ENCODE measurements at places on chromosomes 7 and 10. TPM values are rescaled to one million over a fixed set of nuclear protein-coding genes. Genes with fewer than 3 reads are reported as not detected.

The SORBS1 gene
- 7.0 TPM for total RNA-seq

The BMPER gene
- total RNA-seq: 0.63 TPM

GRCh38 chr7:154096-154799 lies 38.1 kb upstream of the FAM20C start:
- no peak overlapping the region for H3K27ac ChIP-seq
- DNase-seq: no peak
- H3K4me3 ChIP-seq: no peak overlapping the region
- no peaks in the 10 kb centered on the region for H3K36me3 ChIP-seq

GRCh38 chr7:100061518-100062193 lies 12.1 kb downstream of the ZSCAN21 start:
- peaks cover 33% of the 10 kb centered on the region for H3K36me3 ChIP-seq
- H3K27ac ChIP-seq: no peak overlapping the region
- no peaks in the 10 kb centered on the region for H3K4me1 ChIP-seq
- no peaks in the 10 kb centered on the region for H3K27me3 ChIP-seq
- no peak for DNase-seq
- H3K4me3 ChIP-seq: no peak overlapping the region

The CYP3A4 gene
- total RNA-seq: not detected

DNA sequence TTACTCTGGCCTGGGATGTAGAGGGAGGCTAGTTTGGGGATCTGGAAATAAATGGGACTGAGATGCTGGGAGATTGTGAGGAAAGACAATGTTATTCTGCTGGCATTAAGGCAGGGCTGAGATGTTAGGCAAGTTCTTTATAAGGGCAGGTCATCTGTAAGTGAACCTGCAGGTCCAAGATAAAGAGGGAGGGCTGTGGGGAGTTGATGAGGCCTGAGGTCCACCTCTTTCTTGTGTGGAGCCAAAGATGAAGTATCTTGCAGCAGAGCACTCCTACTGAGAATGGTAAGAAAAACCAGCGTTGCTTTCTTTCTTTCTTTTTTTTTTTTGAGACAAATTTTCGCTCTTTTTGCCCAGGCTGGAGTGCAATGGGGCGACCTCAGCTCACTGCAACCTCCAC lies 19.1 kb downstream of the CYCS start:
- no peak for DNase-seq
- no peaks in the 10 kb centered on the region for H3K27me3 ChIP-seq
- H3K4me3 ChIP-seq: no peak overlapping the region
- H3K27ac ChIP-seq: no peak overlapping the region
- H3K4me1 ChIP-seq: no peaks in the 10 kb centered on the region

DNA sequence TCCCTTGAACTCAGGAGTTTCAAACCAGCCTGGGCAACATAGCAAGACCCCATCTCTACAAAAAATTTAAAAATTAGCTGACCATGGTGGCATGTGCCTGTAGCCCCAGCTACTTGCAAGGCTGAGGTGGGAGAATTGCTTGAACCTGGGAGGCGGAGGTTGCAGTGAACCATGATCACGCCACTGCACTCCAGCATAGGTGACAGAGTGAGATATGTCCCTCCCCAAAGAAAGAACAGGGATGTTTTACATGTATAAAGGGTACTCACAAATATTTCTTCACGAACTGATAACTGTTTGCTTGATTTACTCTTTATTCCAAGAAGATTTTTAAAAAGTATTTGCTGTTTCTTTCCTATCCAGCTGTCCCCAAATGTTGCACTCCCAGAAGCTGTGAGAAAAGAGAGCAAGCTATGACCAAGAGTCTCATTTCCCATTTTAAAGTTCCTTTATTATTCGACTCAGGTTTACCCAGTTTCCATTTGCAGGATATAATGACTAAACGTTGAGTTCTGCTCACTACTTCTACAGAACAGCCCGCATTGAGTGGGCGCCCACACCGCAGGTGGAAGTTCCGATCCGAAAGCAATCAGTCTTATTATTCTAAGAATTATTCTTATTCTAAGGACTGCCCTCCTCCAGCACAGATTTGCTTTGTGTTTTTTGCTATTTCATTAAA lies 90.7 kb downstream of the APBB1IP start:
- peaks cover 5% of the 10 kb centered on the region for H3K27me3 ChIP-seq
- H3K27ac ChIP-seq: no peak overlapping the region
- no peaks in the 10 kb centered on the region for H3K36me3 ChIP-seq
- H3K4me3 ChIP-seq: no peak overlapping the region
- DNase-seq: no peak
- no peaks in the 10 kb centered on the region for H3K4me1 ChIP-seq

- peaks cover 27% of the 10 kb centered on the region for H3K4me1 ChIP-seq
- peaks cover 1% of the 10 kb centered on the region for H3K36me3 ChIP-seq
- H3K4me3 ChIP-seq: no peak overlapping the region
- no peak overlapping the region for H3K27ac ChIP-seq
- DNase-seq: no peak
Observed at GRCh38 chr7:37918526-37918925, 1.9 kb upstream of the SFRP4 start.

GRCh38 chr10:74104480-74104879 lies 46.1 kb downstream of the AP3M1 start:
- no peak overlapping the region for H3K4me3 ChIP-seq
- no peak for DNase-seq
- H3K27me3 ChIP-seq: no peaks in the 10 kb centered on the region
- H3K27ac ChIP-seq: peak overlapping the region; percentile 12
- H3K4me1 ChIP-seq: peaks cover 3% of the 10 kb centered on the region

Measured in chondrocyte (in vitro differentiated cells).